SK-N-SH (cell line): ENCODE measurements at places on chromosomes 16 and 17.
A peak's percentile ranks its signal among the peaks of the same experiment; 100 is the strongest.

DNA sequence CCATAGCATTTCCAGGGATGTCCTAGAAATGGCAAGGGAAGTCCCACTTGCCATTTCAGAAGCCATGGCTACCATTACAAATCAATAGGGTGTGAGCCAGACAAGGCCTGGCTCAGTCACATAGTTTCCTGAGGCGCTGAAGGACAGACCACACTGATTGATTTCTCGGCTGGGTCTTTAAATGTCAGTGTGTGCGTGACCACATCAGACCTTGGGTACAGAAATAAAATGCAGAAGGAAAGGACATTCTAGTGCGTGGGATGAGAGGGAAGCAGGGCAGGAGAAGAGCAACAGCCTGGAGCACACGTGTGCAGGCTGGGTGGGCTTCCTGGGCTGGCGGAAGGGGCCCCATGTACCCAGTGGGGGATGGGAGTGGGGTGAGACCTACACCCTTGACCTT lies 58.7 kb upstream of the LYRM9 start:
- DNase-seq, result no peak

GRCh38 chr16:78230832-78231231 lies 131.4 kb downstream of the WWOX start:
- DNase-seq, result no peak

DNA sequence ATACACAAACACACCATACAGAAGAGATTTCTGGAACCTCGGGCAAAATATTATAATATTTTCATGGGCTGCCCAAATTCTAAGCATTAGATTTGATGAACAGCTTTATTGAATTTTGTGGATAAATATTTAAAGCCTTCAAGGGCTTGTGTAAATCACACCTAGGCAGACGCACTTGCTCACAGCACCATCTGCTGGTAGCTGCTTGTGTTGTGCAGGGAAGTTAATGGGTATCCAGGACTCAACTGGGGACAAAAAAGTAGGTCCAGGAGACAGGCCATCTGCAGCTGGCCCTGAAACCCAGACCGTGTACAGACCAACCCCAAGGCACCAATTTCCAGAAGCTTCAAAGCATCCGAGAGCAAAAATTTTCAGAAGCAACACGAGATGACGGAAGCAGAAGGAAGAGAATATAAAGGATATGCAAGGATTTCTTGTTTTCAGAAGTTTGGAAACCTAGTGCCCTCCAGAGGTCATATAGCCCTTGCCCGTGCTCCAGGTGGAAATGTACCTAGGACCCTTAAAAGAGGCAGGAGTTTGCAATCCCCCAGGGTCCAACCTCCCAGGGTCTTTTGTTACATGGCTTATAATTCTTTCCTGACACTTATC lies 140.0 kb downstream of the CHD9NB start:
- peak; percentile 55 for DNase-seq

- no peak for DNase-seq
Measured at GRCh38 chr17:40560592-40561293, 4.5 kb downstream of the CCR7 start.

- DNase-seq, result no peak
Measured at GRCh38 chr16:52773026-52773425, 226.1 kb upstream of the TOX3 start.

- DNase-seq, result no peak
Measured at GRCh38 chr16:15736529-15736928, 86.5 kb downstream of the NDE1 start.
